DMS79 treated with DMSO at 0.1 percent for 48 hours (cell line): ENCODE measurements at places on chromosomes 7 and 10.
A peak's percentile ranks its signal among the peaks of the same experiment; 100 is the strongest.

- DNase-seq = no peak
These were observed 26.4 kb upstream of the CALN1 start for GRCh38 chr7:72438491-72438890.

DNA sequence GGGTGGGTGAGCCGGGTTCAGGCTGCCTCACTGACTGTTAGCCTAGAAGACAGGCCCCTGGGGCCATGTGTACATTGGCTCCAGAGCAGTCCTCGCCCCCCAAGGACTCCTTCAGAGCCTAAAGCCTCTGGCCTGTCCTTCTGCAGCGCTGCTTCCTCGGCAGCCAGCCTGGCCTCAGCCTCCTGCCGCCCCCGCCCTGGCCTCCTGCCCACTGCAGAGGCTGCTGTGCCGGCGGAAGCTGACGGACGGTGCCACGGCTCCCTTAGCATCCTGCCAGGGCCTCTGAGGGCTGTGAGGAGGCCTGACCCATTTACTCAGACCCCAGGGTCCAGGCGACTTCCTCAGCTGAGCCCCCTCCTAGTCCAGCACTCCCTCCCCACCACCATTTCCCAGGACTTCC lies 4.9 kb downstream of the SRRM3 start:
- DNase-seq = no peak

- no peak for DNase-seq
These were observed 67.9 kb downstream of the OAT start for GRCh38 chr10:124350806-124351205.

DNA sequence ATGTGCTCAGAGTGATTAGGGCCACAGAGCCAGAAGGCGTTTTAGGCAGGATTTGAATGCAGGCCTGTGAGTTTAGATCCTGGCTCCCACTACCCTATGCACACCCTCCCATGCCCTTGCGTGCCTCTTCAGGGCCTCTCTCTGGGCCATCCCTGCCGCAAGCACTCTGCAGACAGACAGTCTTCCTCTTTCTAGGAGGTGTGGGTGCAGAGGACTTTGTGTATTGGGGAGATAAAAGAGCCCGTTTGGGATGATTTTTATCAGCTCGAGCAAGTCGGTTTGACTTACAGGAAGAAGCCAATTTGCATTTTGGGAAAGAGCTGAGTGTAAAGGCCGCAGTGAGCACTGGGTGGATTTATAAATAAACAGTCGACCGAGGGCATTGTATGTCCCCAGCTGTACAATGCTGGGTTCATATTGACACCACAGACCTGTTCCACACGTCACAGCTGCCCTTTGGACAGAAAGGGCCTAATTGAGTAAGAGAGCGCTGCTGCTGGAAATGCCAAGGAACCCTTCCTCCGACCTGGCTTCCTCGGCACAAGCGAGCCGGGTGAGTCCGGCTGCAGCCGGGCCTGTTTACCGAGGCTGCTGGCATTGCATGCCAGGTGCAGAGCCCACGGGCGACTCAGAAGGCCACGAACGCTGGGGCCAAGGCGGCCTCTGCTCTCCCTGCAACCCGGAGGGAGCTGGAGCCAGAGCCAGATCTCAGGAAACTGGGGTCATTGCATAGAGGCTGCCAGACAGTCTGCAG lies 25.1 kb downstream of the ZMIZ1 start:
- no peak for DNase-seq

DNA sequence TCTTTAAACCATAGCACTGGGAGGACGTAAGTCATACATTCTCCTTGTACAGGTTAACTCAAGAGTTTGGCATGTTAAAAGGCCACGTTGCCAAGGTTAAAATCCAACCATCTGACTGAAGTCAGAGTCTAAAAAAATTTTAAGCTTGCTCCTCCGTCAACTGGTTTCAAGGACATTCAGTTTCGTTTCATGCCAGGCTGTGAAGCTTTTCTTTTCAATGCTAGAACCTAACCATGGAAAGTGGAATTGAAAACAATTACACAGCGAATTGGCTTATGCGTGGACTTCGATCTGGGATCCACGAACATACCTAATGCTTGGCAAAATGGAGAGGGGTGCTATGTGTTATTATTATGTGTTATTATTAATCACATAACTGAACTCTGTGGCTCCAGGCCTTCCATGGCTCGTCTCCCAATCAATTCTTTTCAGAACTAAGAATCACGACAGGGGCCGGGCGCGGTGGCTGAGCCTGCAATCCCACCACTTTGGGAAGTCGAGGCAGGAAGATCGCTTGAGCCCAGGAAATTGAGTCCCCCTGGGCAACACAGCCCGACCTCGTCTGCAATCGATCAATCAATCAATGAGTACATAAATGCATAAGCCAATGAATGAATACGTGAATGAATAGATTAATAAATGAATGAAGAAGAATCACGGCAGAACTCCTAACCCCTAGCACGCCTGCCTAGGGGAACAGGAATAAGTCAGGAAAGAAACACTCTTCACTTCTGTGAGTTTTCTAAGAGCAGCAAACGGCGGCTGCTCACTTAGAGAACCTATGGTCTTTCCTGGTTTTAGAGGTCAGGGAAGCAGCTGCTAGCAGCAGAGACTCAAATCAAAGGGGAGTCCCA lies 733 bp upstream of the ARL5B start:
- no peak for DNase-seq

GRCh38 chr7:158997110-158997453 lies 140.7 kb downstream of the DYNC2I1 start:
- DNase-seq = no peak

DNA sequence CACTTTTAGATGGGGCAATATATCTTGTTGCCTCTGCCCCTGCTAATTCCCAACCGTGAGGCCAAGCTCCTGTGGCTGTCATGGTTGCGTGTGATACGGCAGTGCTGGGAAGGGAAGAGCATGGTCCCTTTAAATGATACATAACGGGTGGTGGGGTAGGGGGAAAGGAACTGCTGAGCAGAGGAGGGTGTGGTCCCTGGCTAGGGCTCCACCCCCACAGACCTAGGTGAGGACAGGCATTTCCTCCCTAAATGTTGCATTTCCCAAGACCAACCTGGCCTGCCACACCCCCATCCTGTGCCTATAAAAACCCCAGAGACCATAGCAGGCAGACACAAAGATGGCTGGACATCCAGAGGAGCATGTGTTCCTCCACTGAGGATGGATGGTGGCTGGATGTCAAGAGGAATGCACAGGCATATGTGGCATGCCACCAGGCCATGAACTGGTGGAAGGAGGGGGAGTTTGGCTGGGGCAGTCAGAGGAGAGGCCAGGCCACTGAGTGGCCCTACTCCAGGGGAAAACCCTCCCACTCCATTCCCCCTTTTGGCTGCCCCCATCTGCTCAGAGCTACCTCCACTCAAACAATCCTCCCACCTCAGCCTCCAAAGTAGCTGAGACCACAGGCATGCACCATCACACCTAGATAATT lies 104.0 kb downstream of the PLXDC2 start:
- DNase-seq = no peak

GRCh38 chr10:95133016-95133752 lies 60.9 kb upstream of the ACSM6 start:
- DNase-seq = no peak

- no peak for DNase-seq
These were observed 41.4 kb downstream of the VAX1 start for GRCh38 chr10:117096599-117097201.

DNA sequence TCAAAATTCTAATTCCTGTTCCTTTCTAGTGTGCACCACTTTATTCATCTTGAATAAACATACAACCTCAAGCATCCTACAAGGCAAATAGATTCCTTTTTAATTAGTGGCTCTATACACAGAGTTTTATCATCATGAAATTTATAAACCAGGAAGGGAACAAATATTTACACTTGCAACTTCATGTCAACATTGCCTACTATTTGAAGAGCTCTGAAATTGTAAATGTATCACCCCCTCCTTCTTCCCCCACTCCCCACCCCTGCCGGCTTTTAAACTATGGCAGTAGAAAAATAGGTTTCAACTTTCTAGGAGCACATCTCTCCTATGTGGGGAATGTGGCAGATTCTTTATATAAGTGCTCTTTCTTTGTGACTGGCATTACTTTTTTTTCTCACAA lies 49.6 kb downstream of the KAT6B start:
- peak; percentile 40 for DNase-seq

GRCh38 chr7:106905734-106906133 lies 40.7 kb downstream of the PIK3CG start:
- no peak for DNase-seq
